ENCODE measurements at places on chromosomes 3 and 15.

GRCh38 chr15:71471347-71471746 lies 339.0 kb upstream of the NR2E3 start:
- DNase-seq: no peak

- no peak for DNase-seq
Measured at GRCh38 chr15:49468481-49468839, 45.4 kb downstream of the FGF7 start.

GRCh38 chr3:5017925-5018531 lies 38.8 kb downstream of the BHLHE40 start:
- DNase-seq: no peak

DNA sequence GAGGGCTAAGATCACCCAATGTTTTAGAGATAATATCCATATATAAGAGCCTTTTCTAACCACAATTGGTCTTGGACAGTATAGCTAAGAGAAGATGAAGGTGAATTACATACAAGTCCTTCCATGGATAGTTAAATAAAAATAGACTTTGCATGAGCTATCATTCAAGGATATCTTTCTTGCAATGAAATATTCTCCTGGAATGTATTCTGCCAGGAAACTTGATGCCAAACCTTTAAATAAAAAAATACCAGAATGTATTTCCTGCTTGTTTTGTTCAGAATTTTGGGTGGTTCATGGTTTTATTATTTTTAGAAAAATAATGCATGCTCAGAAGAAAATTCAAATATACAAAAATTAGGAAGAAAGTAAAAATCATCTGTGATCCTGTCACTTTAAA lies 88.8 kb upstream of the PPIB start:
- no peak for DNase-seq

DNA sequence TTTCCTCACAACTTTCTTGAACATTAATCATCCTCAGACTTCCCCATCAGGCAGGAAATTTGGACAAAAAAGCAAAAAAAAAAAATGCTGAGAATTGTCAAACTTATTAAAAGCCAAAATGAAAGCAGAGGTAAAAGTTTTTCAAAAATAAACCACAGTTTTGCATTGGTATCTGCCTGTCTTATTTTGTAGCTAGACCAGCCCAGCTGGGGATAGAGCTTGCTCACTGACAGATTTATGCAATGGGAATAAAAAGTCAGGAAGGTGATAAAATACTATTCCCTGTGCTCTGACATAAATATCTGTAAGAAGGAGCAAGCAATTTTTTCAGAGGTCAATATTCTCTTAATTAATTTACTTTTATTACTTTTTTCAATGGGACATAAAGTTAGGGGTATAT lies 1006.7 kb upstream of the ALCAM start:
- DNase-seq: no peak

DNA sequence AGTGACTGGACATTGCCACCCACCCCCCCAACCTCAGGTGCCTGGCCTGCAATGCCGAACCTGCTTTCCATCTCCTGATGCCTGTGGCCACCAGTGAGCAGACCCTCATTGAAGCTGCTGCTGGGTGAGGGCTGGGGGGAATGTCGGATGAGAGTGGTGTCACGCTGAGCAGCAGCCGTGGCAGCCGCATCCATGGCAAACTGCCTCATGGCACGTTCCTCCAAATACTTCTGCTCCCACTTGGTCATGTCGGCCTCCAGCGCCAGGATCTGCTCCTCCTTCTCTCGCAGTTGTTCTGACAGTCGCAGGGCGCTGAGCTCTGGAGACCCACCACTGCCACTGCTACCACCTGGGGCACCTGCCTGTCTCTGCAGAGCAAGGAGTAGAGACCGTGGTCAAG lies 14.2 kb downstream of the AMOTL2 start:
- DNase-seq: no peak

- DNase-seq: no peak
Measured at GRCh38 chr3:188646592-188646991, 492.6 kb downstream of the LPP start.

GRCh38 chr15:76553102-76553501 lies 216.5 kb downstream of the ISL2 start:
- DNase-seq: no peak

DNA sequence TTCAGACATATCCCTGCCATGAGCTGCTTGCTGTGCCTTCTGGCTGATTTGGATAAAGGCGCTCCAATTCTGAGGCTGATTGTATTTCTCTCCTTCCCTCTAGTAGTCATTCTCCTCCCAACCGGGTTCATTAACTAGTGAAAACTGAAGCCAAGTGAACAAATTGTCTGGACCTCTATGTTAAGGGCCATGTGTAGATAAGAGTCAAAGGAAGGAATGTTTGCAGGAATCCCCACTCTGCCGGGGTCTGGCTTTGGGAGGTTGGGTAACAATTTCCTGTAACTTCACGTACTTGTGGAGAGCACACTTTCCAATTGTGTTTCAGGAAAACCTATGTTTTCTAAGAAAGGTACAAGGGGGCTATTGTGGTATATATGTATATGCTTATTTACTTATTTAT lies 38.2 kb upstream of the SUCLG2 start:
- no peak for DNase-seq

DNA sequence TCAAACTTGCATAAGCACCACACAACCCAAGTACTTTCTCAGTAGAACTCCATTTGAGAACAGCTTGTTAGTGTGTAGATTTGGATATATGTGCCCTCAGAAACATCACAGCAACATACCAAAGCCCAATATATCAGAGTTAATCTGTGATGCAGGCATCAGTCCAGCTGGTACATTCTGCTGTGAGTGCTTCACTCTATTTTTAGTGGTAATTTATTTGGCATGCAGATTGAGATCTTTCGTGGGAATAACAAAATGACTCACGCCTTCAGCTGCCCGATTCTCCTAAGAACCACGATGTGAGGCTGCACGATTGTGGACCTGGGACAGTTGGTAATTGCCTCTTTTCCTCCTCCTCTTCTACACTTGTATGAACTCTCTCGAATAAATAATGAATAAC lies 730.7 kb downstream of the SQOR start:
- no peak for DNase-seq

DNA sequence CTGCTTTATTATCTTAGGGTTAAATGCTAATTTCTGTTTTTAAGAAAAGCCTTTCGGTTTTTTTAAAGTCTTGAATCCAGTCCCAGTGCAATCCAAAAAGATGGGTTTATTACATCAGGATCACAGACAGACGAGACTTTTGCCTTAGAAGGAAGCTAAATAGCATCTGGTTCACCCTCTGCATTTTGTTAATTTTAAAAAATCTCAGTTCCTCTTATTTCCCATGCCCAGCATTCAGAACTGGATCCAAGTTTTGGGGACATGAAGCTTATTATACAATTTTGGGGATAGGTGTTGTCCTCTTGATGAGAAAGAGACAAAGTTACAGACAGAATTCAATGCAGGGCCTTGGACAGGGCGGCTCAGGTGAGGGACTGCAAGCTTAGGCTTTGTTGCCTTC lies 181.5 kb upstream of the LYSMD4 start:
- DNase-seq: no peak

DNA sequence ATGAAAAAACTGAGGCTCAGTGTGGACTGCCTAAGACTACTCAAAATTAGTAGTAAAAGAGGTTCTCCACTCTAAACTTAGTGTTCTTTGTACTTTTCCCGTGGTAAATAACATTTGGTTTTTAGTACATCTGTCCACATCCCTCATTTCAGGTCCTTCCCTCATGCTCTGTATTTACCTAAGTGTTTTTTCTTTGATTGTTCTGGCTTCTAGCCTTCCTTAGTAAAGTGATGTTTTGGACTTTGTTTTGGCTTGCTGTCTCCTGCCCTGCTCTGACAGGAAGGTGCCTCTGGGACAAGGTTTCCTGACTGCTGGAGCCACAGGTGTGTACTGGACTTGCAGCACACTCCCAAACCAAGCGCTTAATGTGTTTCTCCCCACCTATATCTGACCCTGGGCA lies 29.9 kb upstream of the ALDH1A2 start:
- no peak for DNase-seq

- no peak for DNase-seq
Measured at GRCh38 chr3:58722561-58722960, 56.0 kb upstream of the FAM3D start.

GRCh38 chr3:126112531-126113237 lies 28.8 kb upstream of the SLC41A3 start:
- no peak for DNase-seq

- no peak for DNase-seq
Measured at GRCh38 chr3:122691195-122691594, 10.6 kb downstream of the PARP14 start.

GRCh38 chr15:64527263-64527984 lies 67.0 kb downstream of the ZNF609 start:
- DNase-seq: no peak

DNA sequence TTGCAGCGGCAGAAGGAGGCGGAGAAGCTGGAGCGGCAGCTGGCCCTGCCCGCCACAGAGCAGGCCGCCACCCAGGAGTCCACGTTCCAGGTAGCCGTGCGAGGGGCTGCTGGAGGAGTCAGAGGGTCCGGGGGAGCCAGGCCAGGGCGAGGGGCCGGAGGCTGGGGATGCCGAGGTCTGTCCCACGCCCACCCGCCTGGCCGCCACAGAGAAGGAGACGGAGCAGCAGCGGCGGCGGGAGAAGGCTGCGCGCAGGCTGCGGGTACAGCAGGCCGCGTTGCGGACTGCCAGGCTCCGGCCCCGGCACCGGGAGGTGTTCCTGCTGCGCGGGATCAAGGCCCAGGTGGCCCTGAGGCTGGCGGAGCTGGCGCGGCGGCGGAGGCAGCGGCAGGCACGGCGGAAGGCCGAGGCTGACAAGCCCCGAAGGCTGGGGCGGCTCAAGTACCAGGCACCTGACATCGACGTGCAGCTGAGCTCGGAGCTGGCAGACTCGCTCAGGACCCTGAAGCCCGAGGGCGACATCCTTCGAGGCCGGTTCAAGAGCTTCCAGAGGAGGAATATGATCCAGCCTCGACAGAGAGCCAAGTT lies 625.0 kb downstream of the MCTP2 start:
- no peak for DNase-seq

DNA sequence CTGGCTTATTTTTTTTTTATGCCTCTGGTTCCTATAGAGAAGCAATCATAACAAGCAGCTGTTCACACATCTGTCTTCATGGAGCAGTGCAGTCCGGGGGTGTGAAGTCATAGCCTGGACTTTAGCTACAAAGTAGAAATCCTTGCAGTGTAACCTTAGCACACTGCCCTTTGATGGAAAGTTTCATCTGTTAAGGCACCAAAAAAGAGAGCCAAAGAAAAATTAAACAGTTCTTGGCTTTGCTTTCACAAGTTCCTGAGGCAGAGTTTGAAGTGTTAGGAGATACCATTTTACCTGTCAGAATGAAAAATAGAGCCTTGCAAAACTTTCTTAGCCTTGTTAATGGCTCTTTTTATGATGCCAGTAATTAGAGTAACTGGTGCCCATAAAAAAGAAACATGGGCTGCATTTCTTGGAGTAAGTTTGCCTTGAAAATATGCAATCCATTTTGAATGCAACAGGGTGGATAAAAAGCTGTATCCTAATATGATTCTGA lies 84.1 kb downstream of the PIK3R4 start:
- no peak for DNase-seq

DNA sequence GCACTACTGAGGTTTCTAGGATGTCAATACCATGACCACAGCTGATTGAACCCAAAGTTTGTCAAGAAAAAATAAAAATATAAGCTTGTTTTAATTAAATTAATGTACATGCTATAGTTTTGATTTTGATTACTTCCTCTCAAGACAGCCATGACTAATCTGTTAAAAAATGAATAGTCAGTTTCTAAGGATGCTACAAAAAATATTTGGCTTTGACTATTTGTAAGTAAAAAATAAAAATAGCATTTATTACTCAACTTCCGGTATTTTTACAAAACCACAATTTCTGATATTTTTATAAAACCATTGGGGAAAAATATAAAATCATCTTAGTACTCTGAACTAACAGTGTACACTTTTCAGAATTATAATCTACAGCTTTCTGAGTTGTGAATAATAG lies 12.1 kb upstream of the TEX9 start:
- DNase-seq: no peak

- DNase-seq: no peak
Measured at GRCh38 chr3:191492601-191493000, 31.6 kb downstream of the PYDC2 start.

GRCh38 chr15:94229591-94230369 lies 1.6 kb upstream of the MCTP2 start:
- no peak for DNase-seq

DNA sequence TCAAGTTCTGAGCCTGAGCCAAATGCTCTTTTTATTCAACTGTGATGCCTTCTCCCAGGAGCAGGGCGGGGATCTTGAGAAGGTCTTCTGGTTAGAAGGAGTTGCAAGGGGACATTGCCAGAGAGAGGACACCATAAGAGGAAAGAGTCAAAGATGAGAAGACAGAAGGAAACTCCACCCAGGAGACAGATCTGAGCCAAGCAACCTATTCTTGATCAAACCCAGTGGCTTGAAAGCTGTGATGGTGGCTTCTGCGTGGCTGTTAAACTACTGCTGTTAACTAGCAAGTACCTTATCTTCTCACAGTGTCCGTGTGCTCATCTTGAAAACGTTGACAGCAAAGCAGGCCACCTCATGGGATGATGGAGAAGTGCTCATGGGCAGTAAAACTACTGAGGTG lies 19.8 kb upstream of the AGBL1 start:
- no peak for DNase-seq

DNA sequence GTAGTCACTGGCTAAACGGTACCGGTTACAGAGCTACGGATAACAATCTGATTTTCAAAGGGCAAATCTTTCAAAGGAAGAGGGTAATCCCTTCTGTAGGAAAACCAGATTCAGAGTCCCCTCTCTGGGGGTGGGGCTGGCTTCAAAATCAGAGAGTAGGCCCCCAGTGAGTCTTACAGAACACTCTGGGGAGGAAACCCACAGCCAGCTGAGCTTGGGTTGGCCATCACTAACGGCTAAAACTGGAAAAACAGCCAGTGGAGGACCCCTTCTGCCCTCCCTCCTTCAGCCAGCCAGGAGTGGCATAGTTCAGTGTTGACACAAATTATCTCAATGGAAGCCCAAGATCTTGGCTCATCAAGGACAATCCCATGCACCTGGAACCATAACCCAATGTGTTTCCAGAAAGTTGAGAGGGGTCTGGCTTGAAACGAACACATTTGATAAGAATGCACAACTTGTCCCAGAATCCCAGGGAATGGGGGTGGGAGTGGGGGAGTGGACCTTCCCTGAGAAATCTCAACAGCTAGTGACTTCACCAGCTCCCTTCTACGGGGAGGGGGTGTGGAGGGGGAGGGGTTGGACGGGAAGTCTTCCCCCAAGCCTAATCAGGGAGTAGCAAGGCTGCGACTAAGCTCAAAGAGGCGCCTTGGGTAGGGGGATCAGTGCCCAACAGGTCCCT lies 1.0 kb downstream of the RASL12 start:
- no peak for DNase-seq

All from glomerular endothelial cell (primary cell).